ENCODE measurements at places on chromosomes 6 and 20. TPM values are rescaled to one million over a fixed set of nuclear protein-coding genes. Genes with fewer than 3 reads are reported as not detected.
A peak's percentile ranks its signal among the peaks of the same experiment; 100 is the strongest.

GRCh38 chr20:10366898-10367692, 66.9 kb downstream of the MKKS start:
- no peak for DNase-seq

- DNase-seq = no peak
Observed at GRCh38 chr6:153942361-153942760, 96.7 kb upstream of the OPRM1 start.

DNA sequence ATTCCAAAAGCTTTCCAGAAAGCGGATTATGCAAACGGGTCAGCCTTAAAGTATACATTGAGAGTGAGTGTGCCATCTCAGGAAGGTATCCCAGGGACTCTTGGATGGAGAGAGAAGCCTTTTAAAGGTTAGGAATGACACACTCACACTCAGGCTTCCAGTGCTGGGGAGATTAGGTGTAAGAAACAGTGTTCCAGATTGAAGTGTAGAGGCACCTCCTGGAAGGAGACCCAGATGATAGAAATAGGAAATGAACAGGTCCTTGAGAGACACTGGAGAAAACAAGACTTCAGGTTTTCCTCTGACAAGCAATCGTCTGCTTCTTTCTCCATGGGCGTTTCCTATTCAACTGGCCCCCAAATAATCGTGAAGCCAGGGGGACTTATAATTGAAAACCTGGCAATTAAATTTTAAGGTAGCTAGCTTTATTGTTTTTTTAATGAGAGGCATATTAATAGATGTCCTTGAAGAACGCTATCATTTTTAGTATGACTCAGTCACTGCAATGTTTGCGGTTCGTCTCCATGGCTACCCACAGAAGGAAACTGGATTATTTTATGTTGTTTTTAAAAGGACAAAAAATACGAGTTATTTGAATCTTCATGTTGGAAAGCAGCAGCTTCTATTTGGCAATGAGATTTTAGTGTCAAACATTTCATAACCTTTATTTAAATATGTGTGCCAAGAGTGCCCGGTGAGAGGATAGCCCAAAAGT, 85.3 kb downstream of the TRMT6 start:
- DNase-seq = no peak

DNA sequence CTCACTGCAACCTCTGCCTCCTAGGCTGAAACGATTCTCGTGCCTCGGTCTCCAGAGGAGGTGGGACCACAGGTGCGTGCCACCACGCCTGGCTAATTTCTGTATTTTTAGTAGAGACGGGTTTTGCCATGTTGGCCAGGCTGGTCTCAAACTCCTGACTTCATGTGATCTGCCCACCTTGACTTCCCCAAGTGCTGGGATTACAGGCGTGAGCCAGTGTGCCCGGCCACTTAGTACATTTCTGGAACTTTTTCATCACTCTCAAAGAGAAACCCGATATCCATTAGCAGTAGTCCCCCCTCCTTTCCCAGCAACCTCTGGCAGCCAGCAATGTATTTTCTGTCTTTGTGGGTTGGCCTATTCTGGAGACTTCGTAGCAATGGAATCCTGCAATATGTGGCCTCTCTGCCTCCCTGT, 109.8 kb downstream of the JARID2 start:
- no peak for DNase-seq

DNA sequence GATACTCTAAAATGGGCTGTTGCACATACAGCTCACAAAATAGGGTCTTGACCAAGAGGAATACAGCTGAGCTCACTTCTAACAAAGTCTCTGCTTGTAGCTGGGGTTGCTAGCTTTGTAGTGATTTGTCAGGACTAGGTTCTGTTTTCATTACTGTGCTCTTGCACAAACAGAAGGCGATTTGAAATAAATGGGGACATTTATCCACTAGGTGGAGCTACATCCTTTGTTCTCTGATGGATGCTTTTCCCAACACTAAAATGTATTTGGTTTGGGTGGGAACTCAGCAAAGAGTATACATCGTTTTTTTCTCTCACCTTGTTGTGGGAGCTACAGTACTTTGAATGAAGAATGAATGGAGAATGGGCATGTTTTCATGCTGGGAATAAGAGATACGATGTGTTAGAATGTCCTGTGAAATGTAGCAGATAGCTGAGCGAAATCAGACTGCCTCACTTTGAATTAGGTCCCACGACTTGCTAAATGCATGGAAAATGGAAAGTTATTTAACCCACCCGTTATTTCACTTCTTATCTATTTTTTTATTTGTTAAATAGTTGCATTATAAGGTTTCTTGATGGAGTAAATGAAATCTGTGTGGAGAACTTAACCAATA, 494.7 kb upstream of the MAP3K7 start:
- DNase-seq = no peak

DNA sequence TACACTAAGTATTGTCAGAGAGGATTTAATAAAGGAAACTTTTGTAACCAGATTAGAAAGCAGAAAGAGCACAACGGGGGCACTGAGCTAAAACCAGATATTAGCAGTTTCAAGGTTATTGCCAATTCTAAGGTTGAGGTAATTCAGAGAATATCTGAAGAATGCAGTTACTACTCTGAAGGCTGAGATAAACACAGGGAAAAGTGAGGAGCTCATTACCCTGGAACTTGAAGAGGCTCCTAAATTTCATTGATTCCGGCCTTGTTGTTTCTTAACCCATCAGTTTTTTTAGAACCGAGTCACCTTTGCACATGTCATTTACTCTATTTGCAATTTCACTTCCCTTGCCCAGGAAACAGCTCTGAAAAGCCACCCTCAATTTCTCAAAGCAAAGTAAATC, 72.4 kb upstream of the BTBD3 start:
- DNase-seq = no peak

DNA sequence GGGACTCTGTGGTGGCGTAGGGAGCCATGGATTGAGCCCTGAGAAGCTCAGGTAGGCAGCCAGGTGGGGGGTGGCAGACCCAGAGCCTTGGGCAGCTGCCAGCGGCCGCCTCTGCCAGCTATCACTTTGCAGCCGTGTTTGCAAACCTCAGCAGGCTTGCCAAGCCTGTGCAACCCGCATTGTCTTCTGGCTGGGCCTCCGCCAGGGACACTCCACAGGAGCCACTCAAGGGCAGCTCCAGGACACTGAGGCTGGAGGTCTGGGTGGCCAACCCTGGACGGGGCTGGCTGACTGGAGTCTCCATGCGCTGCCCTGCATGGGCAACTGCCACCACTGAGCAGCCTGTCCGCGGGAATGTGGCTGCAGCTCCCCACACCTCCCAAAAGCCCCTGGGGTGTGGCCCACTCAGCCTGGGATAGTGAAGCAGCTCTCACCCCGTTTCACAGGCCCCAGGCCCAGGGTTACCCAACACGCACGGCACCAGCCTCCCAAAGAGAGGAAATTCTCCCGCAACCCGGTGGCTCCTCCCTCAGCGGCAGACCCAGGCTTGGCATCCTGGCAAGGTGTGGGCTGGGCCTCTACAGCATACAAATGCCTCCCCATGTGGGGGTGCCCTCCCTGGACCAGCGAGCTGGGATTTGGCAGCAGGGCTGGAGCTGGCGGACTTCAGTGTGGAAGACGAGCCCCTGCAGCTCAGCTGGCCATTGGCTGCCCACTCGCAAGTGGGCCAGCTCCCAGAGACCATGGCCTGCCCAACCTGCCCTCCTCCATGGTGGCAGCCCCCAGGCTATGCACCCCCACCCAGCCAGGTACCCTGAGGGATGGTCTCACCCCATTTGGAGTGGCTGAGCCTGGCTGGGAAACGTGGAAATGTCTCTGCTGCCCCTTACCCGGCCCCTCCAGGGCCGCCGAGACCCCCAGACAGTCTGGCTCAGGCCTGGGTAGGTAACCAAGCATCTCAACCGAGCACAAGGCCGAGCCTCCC, 2.9 kb downstream of the CHRNA4 start:
- DNase-seq = no peak

GRCh38 chr6:1758076-1758679, 148.5 kb downstream of the FOXC1 start:
- DNase-seq = no peak

DNA sequence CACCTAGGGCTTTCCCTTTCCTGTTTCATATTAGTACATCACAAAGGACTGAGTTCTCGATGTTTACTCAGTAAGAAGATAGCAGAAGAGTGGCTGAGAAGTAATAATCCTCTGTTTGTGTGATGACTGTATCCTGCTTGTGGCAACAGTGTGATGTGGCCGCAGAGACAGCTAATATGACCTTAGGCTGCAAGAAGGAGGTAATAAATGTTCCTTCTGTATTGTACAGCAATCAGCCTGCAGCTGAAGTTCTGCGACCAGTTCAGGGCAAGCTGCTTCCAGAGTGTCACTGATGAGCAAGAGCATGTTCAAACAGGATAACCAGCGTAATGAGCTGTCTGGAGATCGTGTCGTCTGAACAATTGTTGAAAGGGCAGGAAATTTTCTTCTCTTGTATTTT, 70.9 kb downstream of the OPN5 start:
- no peak for DNase-seq

DNA sequence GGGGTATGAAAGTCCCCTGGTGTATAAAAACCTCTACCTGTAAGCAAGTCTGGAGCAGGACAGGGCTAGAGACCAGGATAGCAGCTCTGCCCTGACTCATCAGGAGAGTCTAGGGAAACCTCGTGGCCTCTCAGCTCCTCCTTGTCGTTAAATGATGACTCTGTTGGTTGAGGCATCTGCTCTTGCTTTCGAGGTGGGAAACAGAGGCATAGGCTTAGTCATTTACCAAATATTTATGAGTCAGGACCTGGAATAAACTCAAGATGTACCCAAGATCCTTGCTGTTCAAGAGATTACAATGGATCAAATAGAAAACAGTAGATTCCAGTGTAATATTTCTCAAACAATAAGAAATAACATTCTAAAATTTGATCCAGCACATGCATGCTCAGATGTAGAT, 5.5 kb downstream of the MANBAL start:
- no peak for DNase-seq

- DNase-seq = no peak
Observed at GRCh38 chr20:59777814-59778575, 155.4 kb downstream of the SYCP2 start.

GRCh38 chr6:53065266-53066076, at the start of gene FBXO9:
Gene FBXO9, plus strand, starts transcription at chr6:53065404. Its CDS starts 386 bp downstream, at chr6:53065790.
- peak; percentile 83 for DNase-seq

DNA sequence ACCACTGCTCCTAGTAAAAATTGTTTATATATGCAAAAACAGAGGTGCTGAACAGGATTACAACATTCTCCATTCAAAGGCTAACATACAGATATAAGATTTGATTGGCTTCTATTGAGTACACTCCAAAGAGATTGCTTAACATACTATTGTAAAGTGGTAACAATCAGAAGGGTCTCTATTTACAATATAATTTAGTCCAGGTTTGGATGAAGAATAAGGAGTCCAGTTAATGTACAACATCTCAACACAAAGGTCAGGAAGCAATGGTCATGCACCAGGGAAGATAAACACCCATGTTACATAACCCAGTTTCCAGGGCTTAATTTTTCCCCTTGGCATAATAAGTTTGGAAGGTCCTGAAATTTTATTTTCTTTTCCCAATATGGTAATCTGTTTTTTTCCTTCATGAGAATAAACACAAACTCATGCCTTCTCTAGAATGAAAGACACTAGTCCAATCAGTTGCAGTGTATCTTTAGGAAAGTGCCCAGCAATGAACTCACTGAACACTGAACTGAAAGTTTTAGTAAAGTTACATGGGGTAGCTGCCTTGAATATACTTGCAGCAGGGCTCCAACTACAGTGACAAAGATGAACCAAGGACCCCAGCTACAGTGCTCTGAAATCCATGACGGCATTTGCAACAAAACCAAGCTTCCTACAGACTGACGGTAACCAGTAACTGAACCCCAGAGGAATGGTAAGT, 255.3 kb upstream of the GJE1 start:
- DNase-seq = no peak

- no peak for DNase-seq
Observed at GRCh38 chr6:89734526-89734925, 85.1 kb downstream of the MDN1 start.

GRCh38 chr6:142414462-142415250, 112.8 kb downstream of the ADGRG6 start:
- no peak for DNase-seq

- no peak for DNase-seq
Observed at GRCh38 chr20:17262786-17263185, 35.9 kb downstream of the PCSK2 start.

DNA sequence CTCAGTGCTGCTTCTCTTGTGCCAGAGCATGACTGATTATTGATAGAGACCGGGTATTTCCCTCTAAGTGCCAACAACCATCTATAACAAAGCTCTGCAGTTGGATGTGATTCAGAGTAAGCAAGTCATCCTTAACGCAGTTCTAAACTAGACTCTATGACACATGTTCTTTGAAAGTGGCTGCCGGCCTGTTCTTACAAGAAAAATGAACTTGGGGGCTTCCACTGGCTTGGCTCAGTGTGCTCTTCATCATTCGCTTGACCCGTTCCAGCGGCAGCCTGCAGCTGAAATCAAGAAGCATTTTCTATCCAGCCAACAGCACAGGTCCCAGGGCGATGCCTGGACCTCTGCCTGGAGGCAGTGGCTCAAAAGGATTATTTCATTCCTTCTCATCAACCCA, 29.8 kb downstream of the GFOD1 start:
- DNase-seq = no peak

DNA sequence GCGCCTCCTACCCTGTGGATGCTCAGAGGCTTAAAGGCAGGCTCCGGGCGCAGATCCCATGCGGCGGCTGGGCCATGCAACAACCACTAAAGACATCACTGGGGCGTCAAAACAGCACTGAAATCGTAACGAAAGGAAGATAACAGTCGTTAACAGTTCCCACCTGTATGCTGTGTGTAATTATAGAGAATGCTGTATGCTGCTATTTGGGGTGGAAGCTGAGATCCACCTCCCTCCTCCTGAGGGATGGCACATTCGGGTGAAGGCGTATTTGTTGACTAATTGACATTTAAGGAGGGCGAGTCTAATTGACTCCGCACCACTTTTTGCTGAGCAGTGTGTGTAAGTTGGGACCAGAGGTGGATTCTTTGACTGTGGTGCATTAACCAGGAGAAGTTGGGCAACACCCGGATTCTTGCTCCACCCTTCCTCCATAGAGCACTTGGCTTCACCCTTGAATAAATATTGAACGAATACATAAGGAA, 687 bp downstream of the SLC35A1 start:
- no peak for DNase-seq

GRCh38 chr20:61599061-61599531, 347.0 kb downstream of the CDH4 start:
- DNase-seq = no peak

GRCh38 chr6:26367114-26367513, 2.1 kb downstream of the BTN3A2 start:
- no peak for DNase-seq

GRCh38 chr6:149065658-149066556, 251.6 kb upstream of the TAB2 start:
- no peak for DNase-seq

CDH4 gene
- not detected for total RNA-seq

DDR1 gene
- total RNA-seq = 18.7 TPM

AIF1 gene
- 2.0 TPM for total RNA-seq

OR2H2 gene
- not detected for total RNA-seq

TRIM31 gene
- not detected for total RNA-seq

KIFC1 gene
- total RNA-seq = 1.9 TPM

SLC12A5 gene
- total RNA-seq = not detected

OXT gene
- total RNA-seq = not detected
